Activated naive CD4-positive, alpha-beta T cell treated with anti-CD3 and anti-CD28 coated beads, Interleukin-2, amount 10 ng/mL, durations not matched to agents 7 days and 5 days (primary cell): ENCODE measurements at places on chromosomes 7 and 10.

DNA sequence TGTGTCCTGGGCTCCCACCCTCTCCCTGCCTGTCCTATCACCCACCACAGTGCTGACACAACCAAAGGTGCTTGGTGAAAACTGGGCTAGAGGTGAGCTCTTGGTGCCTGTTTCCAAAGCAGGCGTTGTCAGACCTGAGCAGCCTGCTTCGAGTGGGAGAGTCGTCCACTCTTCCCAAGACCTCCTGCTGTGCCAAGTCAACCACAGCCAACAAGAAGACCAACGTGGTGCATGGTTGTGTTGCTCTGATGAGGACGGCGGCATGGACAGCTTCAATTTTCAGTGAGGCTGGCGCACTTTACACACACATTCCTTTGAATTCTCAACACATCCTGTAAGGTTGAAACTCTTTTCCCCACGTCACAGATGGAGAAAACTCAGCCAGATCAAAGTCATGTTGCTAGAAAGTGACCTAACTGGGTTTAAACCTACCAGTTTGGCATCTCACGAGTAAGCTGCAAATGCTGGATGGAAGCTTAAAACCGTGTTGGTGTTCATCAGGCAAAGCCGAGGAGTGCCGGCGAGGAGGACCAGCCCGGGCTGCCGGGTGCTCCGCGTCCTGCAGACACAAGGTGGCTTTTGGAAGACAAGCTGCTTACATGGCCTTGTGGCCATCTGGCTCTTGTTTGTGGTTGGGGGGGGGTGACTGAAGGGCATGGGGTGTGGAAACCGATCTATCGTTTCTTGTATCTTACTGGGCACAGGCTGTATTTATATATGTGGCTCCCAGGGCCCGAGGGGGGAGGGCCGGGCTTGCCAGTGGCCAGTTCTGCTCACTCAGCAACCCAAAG, 39.3 kb downstream of the INSIG1 start:
- peaks cover 40% of the 10 kb centered on the region for H3K27me3 ChIP-seq
- no peak for DNase-seq
- no peak overlapping the region for H3K27ac ChIP-seq
- H3K4me3 ChIP-seq, result no peak overlapping the region

DNA sequence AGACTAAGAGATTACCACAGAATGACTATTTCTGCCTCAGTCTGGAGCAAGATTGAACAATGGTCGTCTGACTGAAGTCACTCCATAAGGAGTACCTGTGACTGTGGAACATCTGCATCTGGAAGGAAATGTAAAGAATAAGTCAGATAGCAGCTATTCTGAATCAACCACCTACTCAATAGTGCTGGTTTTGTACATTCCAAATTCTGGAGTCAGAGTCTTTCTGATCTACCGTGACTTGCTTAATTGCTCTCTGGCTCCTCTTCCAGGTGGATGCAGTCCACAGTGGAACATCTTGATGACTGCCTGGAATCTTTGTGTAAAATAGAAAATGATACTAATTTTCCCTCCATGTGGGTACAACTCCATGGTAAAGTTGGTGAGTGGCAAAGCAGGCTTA, 156.3 kb upstream of the SEMA3C start:
- no peaks in the 10 kb centered on the region for H3K36me3 ChIP-seq
- H3K4me1 ChIP-seq, result no peaks in the 10 kb centered on the region
- no peak overlapping the region for H3K27ac ChIP-seq
- no peak for DNase-seq
- H3K4me3 ChIP-seq, result no peak overlapping the region

DNA sequence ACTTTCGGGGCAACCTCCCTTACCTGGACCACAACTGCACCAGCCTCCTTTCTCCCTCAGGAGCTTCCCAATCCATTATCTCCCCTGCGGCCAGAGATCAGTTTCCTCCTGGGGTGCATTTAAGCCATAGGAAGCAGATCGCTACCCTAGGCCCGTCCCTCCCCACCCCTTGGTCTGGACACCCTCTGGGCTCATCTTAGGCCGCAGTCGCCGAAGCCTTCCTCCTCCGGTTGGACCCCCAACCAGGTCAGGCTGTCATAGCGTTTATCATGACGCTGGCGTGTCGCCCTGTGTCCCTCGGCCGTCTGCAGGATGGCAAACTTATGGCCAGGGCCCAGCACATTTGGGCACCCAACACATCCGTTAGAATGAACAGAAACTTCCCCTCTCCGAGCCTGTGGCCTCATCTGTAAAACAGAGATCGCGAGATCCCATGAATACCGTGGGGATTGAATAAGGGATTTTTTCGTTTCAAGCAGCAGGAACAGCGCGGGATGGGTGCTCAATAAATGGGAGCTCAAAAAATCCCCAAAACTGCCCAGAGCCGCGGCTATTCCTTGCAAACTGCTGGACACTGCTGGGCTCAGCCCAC, 669 bp upstream of the AP5Z1 start:
- no peak for DNase-seq
- peaks cover 25% of the 10 kb centered on the region for H3K36me3 ChIP-seq
- H3K4me1 ChIP-seq, result peaks cover 43% of the 10 kb centered on the region
- H3K27me3 ChIP-seq, result no peaks in the 10 kb centered on the region
- H3K4me3 ChIP-seq, result peak overlapping the region; percentile 100
- peak overlapping the region; percentile 99 for H3K27ac ChIP-seq

DNA sequence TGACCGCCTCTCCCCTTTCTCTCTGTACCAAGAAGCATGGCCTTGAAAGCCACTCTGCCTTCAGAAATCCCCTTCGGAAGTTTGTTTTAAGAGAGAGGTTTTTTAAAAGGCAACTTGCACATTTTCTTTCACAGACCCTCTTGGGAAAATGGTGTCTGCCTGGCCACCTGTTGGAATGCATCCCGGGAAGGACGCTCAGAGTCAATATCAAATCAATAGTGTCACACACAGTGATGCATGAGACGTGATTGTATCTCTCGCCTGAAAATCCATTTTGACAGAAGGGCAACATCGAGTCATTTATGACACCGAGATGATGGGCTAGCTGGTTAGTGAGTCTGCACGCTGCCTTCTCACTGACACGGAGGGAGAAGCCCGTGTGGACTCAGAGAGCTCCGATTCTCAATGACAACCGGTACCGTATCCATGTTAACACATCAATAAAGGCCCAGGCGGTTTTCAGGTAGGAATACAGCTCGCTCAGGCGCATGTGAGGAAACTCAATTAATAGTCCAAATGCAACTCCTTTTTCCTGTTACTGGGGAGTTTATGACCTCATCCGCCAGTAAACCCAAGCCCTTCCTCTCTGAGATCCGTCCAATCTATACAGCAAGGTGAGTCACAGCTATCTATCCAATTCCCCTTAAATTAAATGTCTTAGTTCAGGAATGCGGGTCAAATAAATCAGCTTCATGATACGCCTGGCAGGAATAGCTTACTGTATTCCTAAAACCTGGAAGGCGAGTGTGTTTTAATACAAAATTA, 621.5 kb upstream of the MKI67 start:
- H3K36me3 ChIP-seq, result no peaks in the 10 kb centered on the region
- H3K4me3 ChIP-seq, result no peak overlapping the region
- no peak for DNase-seq
- no peak overlapping the region for H3K27ac ChIP-seq

DNA sequence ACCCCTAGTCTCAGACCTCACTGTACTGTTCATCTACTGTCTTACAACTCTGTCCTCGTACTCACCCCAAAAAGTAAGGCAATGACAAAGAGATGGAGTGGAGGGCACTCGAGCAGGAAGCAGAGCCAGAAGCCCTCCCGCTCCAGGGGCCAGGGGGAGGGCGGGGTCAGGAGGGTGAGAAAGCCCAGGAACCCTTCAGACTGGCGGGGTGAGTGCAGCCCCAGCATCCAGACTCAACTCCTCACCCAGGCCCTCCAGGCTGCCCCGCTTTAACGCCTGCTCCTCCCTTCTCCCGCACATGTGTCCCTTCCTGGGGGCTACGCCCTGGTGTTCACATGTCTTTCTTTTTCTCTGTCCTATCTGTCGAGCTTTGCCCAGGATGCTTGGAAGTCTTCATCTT, 66.1 kb downstream of the CALML3 start:
- no peak overlapping the region for H3K27ac ChIP-seq
- H3K27me3 ChIP-seq, result peaks cover 45% of the 10 kb centered on the region
- H3K36me3 ChIP-seq, result no peaks in the 10 kb centered on the region
- DNase-seq, result no peak
- H3K4me1 ChIP-seq, result no peaks in the 10 kb centered on the region

DNA sequence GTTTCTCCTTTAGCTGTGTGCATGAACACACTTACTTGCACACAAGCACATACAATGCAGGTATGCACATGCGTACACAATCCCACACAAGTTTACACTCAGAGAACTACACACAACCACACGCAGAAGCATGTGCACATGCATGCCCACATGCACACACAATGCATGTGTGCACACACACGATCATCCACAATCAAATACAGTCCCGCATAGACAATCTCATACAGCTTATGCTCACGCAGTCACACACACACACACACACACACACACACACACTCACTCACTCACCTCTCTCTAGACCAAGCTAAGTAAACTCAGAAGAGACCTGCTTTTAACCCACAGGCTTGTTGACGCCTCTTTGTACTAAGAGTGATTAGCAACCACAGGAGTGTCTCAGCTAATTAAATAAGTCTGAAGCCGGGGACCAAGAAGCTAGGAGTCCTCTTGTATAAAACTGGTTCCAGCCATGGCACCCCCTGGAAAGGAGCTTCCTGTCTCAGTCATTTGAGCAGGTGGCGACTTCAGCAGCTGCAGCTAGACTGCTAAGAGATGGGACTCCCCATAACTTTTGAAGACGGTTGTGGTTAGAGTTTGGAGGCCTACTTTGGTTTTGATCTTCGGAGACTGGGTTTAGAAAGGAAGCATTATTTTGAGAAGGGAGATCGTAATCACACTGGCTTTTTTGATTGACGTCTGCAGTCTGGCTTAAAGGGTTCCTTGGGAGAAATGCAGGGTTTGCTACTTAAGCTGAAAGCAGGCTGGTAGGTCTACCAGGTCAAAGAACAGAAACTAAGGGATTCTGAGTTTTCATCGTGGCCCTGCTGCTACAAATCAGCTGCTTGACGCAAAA, 82.3 kb upstream of the ADRB1 start:
- peak; percentile 85 for DNase-seq
- peaks cover 48% of the 10 kb centered on the region for H3K27me3 ChIP-seq
- peaks cover 42% of the 10 kb centered on the region for H3K4me1 ChIP-seq
- peak overlapping the region; percentile 10 for H3K4me3 ChIP-seq
